ENCODE measurements at places on chromosomes 4 and X.

- DNase-seq, result no peak
These were observed 60.7 kb downstream of the WFS1 start for GRCh38 chr4:6330384-6330767.

- DNase-seq, result peak; percentile 29
These were observed at the start of gene PRICKLE3 for GRCh38 chrX:49186125-49187027. PRICKLE3 (minus strand) TSS chrX:49186373; CDS start chrX:49186297, 76 bp downstream.

- DNase-seq, result no peak
These were observed 44.0 kb downstream of the GYG2 start for GRCh38 chrX:2872671-2873277.

- no peak for DNase-seq
These were observed 35.9 kb downstream of the SYTL4 start for GRCh38 chrX:100695991-100696390.

GRCh38 chr4:1072830-1073446 lies 40.4 kb downstream of the RNF212 start:
- DNase-seq, result peak; percentile 24

DNA sequence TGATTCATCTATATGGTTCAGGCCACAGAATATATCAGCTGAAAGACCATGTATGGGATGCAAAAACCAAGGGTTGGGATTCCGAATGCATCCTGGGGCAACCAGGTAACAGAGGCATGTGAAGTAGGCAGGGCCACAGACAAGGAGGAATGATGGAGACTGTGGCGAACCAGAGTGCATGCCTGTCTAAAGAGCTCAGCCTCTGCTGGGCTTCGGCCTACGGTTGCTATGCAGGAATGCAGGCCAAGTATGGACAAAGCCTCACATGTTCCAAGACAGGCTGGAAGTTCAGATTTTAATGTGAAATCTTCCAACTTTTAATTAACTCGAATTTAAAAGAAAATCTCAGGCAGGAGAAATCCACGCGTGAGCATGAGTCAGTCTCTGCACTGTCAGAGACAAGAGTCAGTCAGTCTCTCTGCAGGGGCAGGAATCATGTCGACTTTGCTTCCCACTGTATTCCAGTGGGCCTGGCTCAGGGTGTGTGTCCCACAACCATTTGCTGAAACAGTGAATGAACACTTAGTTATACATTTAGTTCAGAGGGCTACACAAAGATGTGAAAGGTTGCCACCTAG lies 344.4 kb downstream of the UNC5C start:
- DNase-seq, result no peak

DNA sequence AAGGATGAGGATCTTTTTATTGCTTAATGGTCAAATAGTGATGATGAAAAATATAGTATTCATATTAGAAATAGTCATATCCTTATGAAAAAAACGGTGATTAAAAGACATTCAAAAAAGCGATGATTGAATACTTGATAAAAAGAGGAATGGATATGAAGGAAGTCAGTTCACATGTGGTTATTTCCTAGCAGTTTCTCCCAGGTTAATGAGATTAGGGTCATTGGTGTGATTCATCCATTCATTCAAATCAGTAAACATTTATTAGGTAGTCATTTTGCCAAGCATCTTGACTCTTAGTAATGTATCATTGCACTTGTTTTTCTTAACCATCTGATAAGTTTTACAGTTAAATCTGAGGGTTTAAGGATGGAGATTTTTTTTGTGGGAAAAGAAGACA lies 294.1 kb downstream of the ARHGAP24 start:
- DNase-seq, result no peak

DNA sequence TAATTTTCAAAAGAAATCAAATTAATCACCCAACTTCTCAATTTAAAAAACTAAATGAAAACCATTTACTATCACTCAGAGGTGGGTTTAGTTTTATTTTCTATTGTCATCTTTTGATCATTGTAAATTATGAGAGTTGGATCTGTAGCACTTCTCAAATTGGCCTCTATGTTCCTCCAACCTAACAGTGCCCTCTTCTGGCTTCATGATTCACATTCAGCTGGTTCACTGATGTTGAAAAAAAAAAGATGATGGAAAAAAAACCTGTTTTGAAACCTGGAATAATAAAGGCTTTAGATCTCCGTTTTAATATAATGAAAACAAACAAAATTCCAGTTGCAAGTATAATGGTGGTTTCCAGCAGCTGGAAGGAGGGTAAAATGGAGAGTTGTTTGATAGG lies 2.4 kb upstream of the NBDY start:
- DNase-seq, result no peak

DNA sequence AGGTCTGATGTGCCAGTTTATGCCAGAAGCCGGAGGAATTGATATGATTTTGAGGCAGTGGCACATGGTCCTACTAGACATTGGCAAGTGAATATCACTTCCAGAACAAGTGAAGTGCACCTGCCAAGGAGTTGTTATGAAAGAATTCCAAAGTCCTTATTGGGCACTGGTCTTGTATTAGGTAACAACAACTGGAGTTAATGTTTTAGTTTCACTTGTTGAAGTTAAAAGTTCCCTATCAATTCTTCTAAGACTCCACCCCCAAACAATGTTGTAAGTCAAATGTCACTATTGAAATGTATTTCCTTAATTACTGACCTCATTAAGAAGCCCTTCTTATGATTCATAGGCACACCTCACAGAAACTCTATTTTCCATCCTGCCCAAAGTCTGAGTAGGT lies 3.1 kb downstream of the TET2 start:
- no peak for DNase-seq

DNA sequence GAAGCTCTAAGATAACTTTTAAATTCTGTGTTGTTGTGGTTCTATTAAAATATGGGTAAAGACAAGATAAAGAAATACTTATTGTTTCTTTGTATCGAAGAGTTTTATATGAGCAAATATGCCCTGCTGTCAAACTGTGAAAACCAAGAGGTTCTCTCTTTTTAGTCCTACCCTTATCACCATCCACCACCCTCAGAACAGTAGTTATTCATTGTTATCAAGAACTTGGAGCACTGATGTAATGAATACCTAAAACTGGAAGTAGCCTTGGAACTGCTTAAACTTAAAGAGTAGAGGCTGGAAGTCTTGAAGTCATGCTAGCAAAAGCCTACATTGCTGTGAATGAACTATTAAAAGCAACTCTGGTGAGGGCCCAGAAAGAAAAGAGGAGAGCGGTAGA lies 9.2 kb downstream of the PIR start:
- DNase-seq, result no peak

DNA sequence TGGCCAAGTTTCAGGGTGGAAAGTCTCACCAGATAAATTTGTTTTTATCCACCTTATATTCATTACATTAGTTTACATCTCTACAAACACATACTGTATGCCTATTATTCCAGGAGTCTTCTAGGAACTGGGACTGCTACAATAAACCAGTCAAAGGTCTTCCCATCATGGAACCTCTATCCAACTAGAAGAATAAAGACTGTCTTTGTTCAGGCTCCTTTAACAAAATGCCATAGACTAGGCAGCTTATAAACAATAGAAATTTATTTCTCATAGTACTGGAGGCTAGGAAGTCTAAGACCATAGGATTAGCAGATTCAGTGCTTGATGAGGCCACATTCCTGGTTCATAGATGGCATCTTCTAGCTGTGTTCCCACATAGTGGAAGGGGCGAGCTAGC lies 61.6 kb downstream of the PACRGL start:
- no peak for DNase-seq

DNA sequence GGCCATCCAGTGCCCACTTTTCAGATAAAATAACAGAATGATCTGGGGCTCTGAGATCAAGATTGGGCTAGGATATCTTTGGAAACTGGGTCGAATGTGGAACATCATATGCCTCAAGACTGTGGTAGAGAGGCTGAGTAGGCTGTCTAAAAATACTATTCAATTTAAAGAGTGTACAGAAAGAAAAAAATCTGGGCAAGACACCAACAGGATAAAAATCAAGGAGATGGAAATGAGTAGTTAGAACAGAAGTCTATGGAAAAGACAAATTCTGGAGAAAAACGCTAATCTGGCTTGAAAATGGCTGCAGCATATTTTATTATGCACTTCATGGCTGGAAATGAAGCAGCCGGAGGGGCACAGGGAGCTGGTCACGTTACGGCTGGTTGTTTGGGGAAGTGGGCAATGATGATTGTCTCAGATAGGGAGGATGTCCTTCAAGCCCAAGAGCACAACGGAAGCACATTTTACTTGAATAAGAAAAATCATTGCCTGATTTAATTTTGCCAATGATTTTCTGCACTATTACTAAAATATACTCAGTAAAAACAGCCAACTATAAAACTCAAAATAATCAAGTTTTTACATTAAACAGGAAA lies 27.1 kb upstream of the MAPK10 start:
- DNase-seq, result no peak

DNA sequence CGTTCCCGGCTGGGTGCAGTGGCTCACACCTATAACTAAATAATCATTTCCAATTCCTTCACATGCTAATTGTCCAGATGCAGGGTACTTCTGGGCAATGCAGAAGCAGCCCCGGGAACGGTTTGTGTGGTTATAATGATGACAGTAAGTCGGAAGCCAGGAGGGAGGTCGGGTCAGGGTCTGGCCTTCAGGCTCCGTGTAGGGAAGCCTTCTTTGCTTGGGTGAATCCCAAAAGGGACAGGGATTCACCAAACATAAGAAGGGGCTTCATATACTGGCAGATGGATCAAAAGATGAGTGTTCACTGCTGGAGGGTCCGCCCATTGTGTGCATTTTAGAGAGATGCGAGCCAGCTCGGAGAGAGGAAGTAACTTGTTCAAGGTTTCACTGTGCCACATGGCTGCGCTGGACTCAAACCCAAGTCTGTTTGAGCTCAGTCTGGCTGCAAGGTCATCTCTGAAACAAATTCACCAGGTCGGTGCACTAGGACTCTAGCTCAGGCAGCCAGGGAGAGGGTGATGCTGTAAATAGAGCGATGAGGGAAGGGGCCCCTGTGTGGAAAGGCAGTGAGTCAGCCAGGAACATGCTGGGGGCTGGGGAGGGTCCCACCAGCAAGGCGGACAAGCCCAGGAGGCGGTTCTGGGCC lies 4.8 kb upstream of the KIAA0232 start:
- DNase-seq, result no peak

GRCh38 chr4:159673221-159673620 lies 570.3 kb downstream of the RAPGEF2 start:
- DNase-seq, result no peak

DNA sequence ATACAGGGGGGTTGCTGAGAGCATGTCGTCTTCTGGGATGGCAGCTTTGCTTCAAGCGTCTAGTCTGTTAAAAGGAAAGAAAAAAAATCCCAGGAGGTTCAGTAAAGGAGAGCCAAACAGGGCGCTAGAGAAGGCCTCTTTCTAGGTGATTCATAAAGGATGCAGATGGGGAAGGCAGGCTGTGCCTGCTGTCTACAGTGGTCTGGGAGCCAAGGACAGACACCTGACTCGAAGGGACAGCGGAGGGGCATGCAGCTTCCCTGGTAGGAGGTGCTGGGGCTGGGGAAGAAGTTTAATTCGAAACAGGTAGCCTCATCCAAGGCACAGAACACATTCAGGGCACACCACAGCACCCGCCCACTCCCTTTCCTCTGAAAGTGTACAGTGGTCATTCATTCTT lies 19.9 kb downstream of the BCOR start:
- DNase-seq, result no peak

- no peak for DNase-seq
These were observed 36.6 kb downstream of the ZNF41 start for GRCh38 chrX:47446431-47446830.

DNA sequence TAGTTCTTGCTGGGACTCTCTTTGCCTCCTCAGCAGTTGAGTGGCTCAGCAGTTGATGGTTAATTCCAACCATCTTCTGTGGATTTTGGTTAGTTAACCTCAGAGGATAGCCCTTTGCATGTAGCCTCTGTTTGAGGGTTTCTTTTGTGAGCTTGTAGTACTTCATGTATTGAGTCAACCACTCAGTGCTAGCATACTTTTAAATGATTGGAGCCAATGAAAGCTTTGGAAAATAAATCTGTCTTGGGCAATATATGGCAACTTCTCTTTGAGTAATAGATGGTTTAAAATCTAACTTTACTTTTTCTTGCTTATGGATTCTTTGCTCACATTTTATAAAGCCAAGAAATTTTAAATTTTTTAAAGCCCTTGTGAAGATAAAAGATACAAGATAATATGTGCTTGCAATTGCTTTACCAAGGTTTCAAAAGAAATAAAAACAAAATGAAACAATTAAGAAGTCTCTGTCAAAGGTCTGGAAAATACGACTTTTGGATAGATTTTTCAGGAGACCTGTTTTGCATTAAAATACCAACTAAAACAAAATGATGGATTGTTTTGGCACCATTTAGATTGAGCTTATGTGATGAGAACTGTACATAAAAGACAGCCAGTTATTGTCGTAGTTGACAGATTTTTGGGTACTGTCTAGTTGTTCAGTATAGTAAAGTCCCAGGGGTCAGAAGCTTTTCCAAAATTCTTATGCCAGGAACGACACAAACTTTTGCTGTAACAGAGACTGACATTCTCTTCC lies 181.9 kb downstream of the SPRY1 start:
- no peak for DNase-seq

DNA sequence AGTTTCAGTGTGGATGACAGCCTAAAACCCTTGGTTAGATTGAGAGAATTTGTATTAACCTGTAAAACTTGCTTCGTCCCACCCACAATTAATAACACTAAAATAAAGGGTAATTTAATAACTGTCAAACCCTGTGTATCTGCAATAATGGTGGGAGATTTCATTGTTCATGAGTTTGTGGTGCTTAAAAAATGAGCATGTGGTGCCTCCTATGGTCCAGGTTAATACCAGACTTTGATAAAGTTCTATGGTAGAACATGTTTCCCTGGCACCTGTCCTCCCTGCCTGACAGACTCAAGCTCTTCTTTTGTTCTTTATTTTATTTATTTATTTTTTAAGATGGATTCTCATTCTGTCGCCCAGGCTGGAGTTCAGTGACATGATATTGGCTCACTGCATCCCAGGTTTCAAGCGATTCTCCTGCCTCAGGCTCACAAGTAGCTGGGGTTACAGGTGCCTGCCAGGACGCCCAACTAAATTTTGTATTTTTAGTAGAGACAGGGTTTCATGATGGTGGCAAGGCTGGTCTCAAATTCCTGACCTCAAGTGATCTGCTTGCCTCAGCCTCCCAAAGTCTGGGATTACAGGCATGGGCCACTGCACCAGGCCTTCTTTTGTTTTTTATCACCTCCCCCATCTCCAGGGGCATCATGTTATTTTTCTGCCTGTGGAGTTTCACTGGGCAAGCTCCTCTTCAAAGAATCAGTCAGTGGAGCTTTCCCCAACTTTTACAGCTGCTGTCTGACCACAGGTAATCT lies 289.2 kb downstream of the NR3C2 start:
- DNase-seq, result no peak

Data from stimulated activated CD8-positive, alpha-beta memory T cell treated with anti-CD3 and anti-CD28 coated beads, Interleukin-2, amount 100 ng/mL, for 1 hour (primary cell).